ENCODE measurements at places on chromosomes 1 and 21.

- DNase-seq: peak; percentile 37
Observed at GRCh38 chr1:166164995-166165660, 1.7 kb downstream of the FAM78B start.

- DNase-seq: no peak
Observed at GRCh38 chr1:184823080-184823479, 68.4 kb upstream of the EDEM3 start.

DNA sequence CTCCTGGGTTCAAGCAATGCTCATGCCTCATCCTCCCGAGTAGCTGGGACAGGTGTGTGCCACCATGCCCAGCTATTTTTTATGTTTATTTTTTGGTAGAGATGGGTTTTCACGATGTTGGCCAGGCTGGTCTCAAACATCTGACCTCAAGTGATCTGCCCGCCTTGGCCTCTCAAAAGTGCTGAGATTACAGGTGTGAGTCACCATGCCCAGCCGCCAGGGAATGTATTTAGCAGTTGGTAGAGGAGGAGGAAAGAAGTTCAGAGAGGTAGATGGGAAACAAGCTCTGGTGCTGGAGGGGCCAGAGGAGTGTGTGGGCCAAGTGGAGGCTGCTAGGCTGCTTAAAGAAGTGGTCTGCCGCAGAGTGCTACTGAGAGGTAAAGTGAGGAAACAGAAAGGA is 6.0 kb downstream of the DOP1B start:
- no peak for DNase-seq

GRCh38 chr21:31781737-31782136 is 49.8 kb upstream of the SCAF4 start:
- DNase-seq: no peak

GRCh38 chr21:27477296-27477695 is 510.4 kb upstream of the ADAMTS5 start:
- DNase-seq: no peak

DNA sequence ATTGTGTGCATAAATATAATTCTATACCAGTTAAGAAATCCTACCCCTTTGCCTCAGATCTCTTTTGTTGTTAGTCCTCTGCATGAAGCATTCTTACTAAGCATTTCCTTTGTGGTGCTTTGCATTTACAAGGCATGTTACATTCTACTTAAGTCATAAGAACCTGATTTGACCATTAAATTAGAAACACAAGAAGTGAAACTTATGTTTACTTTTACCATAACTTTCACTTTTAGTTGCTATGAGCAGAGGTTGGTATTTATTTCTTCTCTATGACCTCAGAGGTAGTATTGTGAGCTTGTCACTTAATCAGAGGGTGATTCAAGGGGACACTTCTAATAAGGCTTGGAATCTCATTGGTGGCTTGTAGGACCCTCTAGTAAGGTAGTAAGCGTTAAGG is 9.0 kb downstream of the FAM20B start:
- no peak for DNase-seq

DNA sequence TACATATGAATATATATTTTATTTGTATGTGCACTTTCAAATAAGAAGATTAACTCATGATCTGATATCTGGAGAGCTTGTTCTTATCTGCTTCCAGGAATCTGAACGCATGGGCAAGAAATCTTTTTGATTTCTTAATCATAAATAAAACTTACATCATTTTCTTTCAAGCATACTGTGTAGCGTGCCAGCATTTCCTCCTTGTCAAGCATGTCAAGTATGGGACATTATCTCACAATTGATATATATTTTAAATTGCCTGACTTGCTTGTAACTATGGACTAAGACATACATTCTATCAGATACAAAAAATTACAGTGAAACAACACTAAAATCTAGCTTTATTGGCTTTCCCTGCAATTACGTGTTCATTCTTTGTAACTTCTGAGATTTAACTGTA is 1128.2 kb downstream of the PLA2G4A start:
- no peak for DNase-seq

- DNase-seq: no peak
Observed at GRCh38 chr1:200330741-200331428, 79.0 kb downstream of the ZNF281 start.

DNA sequence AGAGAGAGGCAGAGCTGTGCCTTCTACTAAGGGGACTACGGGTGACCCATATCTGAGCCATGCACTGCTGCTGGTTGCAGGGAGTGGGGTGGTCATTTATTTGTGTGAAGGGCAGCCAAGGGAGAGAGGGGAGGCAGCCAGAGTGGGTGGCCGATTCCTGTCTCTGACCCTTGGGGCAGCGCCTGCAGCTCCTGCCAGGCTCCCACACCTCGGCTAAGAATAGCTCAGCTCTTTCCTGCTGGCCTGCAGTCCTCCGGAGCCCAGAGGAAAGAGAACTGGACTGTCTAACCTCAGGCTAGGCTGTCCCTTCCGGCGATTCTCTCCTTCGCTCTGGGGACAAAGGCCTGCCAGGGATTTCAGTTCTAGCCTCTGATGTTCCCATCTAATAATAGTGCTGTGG is 11.6 kb upstream of the CD34 start:
- no peak for DNase-seq

GRCh38 chr1:220879509-220880361 is 492 bp downstream of the HLX start:
- peak; percentile 51 for DNase-seq

DNA sequence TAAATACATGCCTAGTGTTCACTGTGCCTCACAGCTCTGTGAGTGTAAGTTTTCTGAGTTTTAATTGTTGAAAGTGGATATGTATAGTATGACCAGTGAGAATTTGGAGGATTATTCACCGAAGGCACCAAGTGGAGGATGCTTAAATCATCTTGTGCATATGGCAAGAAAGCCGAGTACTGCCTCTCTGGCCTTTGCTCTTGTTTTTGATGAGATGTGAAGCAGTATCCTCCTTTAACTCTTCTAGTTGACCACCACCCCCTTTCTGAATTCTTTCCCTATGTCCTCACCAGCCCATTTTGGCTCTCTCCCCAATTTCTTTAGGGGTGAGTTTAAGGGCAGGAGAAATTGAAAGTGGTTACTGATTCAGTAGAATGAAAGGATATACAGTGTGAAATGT is 130.4 kb downstream of the SYT2 start:
- DNase-seq: no peak

- DNase-seq: no peak
Observed at GRCh38 chr1:65424573-65424889, 4.1 kb downstream of the LEPR start.

- DNase-seq: no peak
Observed at GRCh38 chr21:45869121-45870007, 112.2 kb upstream of the COL6A1 start.

DNA sequence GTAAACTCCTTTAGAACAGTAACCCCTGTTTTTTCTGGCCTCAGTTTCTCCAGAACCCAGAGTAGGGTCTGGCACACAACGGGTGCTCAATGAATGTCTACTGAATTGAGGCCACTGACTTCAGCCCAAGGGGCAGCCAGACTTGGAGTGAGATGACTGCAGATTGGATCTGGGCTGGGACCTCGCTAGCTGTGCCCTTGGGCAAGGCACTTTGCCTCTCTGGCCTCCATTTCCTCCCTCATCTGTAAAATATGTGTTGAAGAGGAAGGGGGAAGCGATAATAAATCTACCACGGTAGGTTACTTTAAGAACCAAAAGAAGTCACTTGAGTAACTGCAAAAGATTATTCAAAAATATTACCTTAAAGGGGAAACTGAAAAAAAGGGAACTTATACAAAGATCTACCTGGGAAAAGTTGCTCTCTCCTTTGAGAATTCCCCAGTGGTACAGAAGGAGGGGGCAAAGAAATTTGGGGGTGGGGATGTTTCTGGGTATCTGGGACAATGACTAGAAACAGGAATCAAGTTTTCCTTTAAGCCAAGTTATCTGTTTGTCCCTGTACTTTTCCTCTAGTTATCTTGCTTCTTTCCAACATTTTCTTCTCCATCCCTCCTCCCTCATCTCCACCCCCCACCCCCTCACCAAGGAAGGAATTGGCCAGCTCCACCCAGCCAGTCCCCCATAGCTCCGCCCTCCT is 394 bp upstream of the GRHL3 start:
- no peak for DNase-seq

DNA sequence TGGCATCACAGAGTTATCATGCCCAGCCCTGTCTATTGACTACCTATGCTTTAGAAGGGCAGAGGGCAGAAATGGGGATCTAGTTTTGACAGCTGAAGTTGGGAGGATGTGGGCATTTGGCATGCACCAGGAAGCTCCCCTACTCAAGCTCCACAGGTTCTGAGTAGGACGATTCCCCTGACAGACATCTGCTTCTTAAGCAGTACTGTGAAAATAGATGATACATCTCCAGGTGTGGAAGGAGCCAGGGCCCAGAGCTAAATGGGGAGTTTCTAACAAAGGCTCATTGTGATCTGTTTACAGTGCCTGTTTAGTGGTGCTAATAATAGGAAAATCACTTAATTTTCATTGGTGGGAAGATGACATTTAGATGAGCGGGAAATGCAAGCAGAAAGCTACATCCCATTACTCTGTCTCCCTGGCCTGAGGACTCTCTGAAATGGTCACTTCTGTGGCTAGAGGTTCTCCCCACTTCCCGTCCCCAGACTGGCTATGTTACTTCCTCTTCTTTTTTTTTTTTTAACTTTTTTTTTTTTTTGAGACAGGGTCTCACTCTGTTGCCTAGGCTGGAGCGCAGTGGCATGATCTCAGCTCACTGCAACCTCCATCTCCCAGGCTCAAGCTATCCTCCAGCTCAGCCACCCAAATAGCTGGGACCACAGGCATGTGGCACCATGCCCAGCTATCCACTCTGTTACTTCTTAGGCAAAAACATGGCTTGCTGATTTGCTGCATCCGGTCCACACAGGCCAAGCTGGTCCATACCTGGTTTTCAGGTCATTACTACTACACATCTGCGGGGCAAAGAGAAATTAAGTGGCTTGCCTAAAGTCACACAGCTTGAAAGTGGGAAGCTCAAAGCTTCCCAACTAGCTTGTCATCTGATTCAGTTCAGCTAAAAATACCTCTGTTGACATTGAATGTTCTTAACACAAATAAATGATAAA is 23.2 kb upstream of the CNIH3 start:
- DNase-seq: no peak

DNA sequence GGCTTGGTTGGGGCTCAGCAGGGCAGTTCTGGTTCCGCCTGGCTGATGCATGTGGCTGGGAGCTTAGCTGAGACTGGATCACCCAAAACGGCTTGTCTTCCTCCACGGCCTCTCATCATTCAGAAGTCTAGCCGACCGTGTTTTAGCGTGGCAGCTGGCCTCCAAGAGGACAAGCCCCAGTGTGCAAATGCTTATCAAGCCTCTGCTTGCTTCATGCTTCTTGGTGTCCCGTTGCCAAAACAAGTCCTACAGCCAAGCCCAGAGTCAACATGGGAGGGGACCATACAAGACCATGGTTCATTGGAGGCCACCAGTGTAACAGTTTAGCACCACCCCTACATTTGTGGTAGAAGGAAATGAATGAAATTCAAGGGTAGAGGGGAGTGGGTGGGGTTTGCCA is 10.5 kb upstream of the KDF1 start:
- DNase-seq: no peak

DNA sequence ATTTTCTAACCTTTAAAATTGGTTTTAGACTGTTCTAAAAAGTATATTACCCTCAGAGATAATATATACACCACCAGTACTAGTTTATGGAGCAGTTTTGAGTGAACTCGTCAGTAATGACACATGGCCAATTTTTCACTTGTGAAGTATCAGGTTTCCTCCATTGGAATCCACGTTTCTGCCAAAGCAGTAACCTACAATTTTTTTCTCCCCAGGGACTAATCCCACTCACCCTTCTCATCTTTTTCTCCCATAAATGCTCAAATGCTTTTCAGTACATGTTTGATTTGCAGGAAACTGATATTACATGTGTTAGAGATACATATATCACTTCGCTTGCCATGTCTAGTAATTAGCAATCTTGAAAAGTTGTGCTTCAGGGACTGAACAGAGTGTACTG is 94.1 kb downstream of the COL24A1 start:
- DNase-seq: no peak

- no peak for DNase-seq
Observed at GRCh38 chr1:56574794-56575193, 4.6 kb downstream of the PLPP3 start.

- DNase-seq: no peak
Observed at GRCh38 chr1:117392771-117393170, 25.5 kb downstream of the MAN1A2 start.

DNA sequence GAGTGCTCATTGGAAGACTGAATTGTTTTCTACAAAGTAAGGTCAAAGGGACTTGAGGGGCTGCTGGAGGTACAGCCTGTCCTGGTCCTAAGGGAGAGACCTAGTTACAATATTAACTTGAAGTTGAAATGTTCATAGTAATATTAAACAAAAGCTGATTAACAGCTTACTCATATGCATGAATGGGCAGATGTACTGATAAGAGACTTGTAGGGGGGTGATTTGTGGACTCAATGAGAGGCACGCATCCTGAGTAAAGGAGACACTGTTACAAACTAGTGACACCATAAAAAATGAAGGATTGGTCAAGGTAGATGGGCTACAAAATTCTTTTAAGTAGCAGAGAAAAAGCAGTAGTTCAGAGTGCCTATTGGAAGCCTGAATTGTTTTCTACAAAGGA is 2.7 kb downstream of the HSD11B1 start:
- DNase-seq: no peak

DNA sequence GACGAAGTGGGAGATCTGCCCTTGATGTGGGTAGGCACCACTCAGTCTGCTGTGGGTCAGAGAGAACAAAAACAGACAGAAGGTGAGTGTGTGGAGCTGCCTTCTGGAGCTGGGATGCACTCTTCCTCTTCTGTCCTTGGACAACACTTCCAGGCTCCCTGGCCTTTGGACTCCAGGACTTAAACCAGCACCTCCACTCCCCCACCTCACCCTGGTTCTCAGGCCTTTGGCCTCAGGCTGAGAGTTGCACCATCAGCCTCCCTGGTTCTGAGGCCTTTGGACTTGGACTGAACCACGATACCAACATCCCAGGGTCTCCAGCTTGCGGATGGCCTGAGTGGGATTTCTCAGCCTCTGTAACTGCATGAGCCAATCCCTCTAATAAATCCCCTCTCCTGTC is 68.1 kb upstream of the STUM start:
- no peak for DNase-seq

DNA sequence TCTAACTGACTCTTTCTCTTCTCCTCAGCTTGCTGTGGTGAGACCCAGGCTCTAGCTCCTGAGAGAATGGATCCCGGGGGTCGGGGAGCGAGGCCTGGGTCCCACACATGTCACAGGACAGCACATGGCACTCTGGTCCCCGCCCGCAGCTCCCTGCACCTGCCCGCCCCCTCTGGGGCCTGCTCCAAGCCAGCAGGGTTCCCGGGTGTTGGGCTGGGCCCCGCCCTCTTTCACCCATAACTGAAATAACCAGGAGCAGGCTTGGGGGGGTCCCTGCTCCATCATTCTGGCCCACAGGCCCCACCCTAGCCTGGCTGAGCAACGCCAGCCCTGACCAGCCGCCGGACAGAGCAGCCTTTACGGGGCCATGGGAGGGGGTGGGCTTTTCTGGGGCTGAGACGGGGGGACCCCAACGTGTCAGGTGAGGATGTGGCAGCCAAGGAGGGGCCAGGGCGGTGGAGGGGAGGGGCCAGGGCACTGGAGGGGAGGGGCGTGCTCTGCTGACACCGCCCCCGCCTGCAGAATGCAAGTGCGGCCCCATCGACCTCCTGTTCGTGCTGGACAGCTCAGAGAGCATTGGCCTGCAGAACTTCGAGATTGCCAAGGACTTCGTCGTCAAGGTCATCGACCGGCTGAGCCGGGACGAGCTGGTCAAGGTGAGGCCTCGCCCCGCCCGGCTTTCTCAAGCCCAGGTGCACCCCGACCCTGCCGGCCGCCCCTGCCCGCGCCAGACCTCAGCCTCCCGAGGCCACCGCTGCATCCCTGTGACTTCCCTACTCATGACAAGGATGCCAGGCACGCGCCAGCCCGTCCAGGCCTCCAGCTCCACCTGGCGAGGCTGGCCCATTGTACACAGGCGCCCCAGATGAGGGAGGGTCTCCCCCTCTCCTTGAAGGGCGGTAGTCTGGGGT is 19.4 kb downstream of the COL6A1 start:
- peak; percentile 23 for DNase-seq
